ENCODE measurements at places on chromosomes 7 and 10. TPM values are rescaled to one million over a fixed set of nuclear protein-coding genes. Genes with fewer than 3 reads are reported as not detected.

DNA sequence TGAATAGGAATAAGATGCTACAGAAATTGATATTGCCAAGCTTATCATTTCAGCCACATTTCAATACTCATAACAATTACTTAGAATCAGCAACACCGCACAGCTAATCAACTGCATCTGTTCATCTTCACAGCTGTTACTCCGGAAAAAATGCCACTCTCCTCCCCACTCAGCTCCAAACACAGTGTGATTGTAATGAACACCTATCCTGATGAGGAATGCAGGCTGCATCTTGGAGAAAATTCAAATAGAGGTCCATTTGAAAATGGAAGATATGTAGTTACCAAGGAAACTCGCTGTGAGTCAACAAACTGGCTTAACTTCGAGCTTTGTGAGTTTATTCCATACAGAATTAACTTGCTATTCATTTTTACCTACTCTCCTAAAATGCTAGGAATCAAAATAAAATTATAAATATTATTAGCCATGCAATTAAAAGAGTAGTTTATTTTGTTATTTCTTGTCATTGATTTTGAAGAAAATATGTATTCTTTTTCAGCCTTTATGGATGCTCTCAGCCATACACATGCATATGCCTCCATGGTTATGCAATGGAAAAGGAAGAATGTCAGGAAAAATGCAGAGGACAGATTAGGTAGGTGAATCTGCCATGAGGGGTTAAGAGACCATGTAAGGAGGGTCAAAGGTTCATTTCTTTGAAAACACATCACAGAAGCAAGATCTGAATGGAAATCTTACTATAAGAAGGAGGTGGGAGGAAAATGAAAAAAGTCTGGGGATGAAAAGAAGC is 267.2 kb downstream of the POM121L12 start:
- no peak for DNase-seq

- no peak for DNase-seq
Measured at GRCh38 chr10:92544296-92544695, 29.6 kb downstream of the IDE start.

DNA sequence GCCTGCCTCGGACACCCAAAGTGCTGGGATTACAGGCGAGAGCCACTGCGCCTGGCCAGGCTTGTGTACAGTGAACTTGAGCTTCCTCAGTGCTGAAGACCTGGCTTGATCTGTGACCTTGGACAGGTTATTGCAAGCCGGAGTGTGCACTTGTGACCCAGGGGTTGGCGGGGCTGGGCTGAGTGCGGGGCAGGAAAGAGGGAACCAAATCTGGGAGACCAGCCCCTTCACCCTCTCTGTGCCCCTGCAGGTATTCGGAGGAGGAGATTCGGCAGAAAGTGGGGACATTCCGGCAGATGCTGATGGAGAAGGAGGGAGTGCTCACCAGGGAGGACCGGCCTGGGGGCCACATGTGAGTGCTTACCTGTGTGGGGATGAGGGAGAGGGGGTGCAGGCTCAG is 46.2 kb downstream of the SRRM3 start:
- no peak for DNase-seq

DNA sequence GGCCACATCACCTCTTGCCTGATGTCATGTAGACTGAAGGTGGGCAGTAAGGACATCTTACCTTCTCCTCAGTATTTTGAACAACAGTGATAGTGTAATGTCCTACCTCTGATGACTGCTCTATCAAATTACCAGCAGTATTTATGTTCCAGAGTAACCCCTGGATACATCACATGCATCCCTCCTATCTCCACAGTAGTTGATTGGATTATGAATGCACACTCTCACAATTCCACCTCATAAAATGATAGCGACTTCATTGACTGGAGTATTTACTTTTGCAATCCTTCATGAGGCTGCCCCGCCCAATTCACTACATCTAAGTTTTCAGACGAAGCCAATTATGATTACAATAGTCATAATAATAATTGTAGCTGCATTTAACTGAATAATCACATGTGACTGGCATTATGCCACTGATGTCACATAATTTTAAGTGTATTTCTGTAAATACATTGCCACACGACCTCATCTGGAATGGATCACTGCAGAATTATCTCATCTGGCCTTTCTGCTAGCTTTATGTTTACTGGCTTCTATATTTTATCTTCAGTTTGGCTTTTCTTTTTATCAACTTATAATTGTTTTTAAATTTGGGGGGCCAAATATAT is 268.9 kb downstream of the SLC25A13 start:
- DNase-seq, result no peak

ORC5 gene
- total RNA-seq, result 20.0 TPM

CNPY1 gene
- total RNA-seq, result not detected

Measured in activated CD4-positive, alpha-beta memory T cell treated with anti-CD3 and anti-CD28 coated beads, Interleukin-2, amount 10 ng/mL, durations not matched to agents 7 days and 5 days (primary cell).